ENCODE measurements at places on chromosomes 1 and 21. TPM values are rescaled to one million over a fixed set of nuclear protein-coding genes. Genes with fewer than 3 reads are reported as not detected.

The OR6K3 gene
- total RNA-seq: not detected

The ATP5IF1 gene
- 86.3 TPM for total RNA-seq

The FCER1A gene
- not detected for total RNA-seq

The KCNJ15 gene
- 16.6 TPM for total RNA-seq

The NEK2 gene
- 24.4 TPM for total RNA-seq

The SHE gene
- under 0.01 TPM for total RNA-seq

The CFHR4 gene
- not detected for total RNA-seq

The FBXO42 gene
- total RNA-seq: 10.4 TPM

The SERPINC1 gene
- total RNA-seq: not detected

The DAB1 gene
- total RNA-seq: not detected

The SUSD4 gene
- not detected for total RNA-seq

The TBX15 gene
- 7.3 TPM for total RNA-seq

The PHLDA3 gene
- 32.5 TPM for total RNA-seq

The TRAF5 gene
- total RNA-seq: 4.8 TPM

The DCDC2B gene
- not detected for total RNA-seq

The CD84 gene
- total RNA-seq: under 0.01 TPM

The MX2 gene
- total RNA-seq: 1.8 TPM

The NPPB gene
- total RNA-seq: not detected

The DSCAM gene
- total RNA-seq: not detected

The RAB42 gene
- 8.5 TPM for total RNA-seq

The UTS2 gene
- not detected for total RNA-seq

The PCNX2 gene
- total RNA-seq: 42.6 TPM

The FCRL5 gene
- not detected for total RNA-seq

The S100A14 gene
- 0.39 TPM for total RNA-seq

The RPTN gene
- not detected for total RNA-seq

The SMCP gene
- total RNA-seq: not detected

The AGT gene
- 0.73 TPM for total RNA-seq

The CNTN2 gene
- not detected for total RNA-seq

The OR6K2 gene
- not detected for total RNA-seq

The MMP23B gene
- total RNA-seq: 0.73 TPM

The DMBX1 gene
- total RNA-seq: not detected

The KPNA6 gene
- 39.3 TPM for total RNA-seq

The DNM3 gene
- total RNA-seq: 1.8 TPM

The KCNH1 gene
- total RNA-seq: not detected

The VCAM1 gene
- 0.37 TPM for total RNA-seq

The PGLYRP4 gene
- total RNA-seq: not detected

The PADI2 gene
- not detected for total RNA-seq

The IL20 gene
- not detected for total RNA-seq

The PTPN7 gene
- total RNA-seq: not detected

The RHD gene
- total RNA-seq: under 0.01 TPM

The PCSK9 gene
- 4.4 TPM for total RNA-seq

The GJC2 gene
- total RNA-seq: 1.8 TPM

Data from subcutaneous preadipocyte (primary cell).